ENCODE measurements at places on chromosomes 3 and 15.

- DNase-seq = no peak
These were observed 103.7 kb downstream of the P3H2 start for GRCh38 chr3:190016966-190017365.

DNA sequence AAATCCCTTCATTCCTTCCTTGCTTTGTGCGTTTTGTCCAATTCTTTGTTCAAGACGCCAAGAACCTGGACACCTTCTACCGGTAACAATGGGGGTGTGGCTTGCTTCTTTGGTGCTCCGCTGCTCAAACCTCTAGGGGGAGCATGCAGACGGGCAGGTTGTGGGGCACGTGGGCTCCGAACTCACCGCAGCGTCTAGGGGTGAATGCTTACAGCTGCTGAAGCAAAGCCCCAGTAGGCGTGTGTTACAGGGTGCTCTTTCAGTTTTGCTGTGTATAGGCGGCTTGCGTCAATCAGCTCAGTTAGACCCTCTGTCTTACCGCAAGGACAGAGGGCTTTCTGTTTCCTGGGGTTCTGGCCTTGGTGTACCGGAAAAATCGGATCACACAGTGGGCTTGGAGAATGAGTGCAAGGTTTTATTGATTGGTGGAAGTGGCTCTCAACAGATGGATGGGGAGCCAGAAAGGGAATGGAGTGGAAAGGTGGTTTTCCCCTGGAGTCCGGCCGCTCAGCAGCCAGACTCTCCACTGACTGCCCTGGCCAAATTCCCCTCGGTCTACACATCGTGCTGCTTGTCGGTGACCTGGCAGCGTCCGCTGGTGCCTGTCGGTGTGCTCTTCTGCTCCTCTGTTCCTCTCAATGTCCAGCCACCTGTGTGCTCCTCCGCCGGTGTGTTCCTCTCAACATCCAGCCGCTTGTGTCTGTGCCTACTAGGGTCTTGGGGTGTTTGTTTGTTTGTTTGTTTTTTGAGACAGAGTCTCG is 1.2 kb upstream of the LRRC34 start:
- peak; percentile 52 for DNase-seq

DNA sequence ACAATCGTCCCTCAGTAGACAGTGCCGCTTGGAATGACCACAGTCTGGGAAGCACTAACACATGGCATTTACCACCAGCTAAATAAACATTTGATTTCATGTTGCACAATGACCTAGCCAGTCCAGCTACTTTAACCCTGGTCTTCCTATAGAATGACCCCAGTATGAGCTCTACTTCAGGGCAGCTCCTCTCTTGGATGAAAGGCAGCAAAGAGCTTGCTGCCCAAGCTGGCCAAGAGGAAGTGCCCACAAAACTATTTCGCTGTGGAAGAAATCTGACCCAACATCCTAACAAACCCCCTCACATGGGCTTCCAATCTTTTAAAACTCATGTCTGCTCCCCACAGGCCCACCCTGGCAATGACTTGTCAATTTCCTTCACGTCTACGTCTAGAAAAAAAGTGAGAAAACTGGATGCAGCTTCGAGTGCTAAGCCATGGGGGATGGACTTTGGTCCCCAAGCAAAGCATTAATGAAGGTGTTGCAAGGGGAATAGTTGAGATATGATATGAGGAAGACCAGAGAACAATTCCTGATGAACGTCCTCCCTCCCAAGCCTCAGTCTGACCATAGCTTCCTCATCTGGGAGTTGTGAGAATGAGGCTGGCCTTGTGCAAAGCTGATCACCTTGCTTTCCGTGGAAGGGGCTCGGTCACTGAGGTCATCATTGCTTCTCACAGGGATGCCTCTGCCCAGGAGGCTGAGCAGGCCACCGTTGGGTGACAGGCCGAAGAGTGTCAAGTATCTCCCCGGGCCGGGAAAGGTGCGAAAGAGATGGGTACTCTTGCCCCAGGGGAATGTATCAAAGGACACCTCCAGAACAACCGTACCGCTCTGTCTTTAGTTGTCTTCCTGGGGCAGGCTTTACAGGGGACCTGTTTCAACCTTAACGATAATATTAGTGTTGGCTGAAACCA is 964 bp downstream of the SLC25A20 start:
- DNase-seq = no peak

- DNase-seq = no peak
These were observed 10.9 kb upstream of the AADACL2 start for GRCh38 chr3:151722856-151723255.

GRCh38 chr15:49620199-49620598 is 419 bp downstream of the FAM227B start:
- no peak for DNase-seq

GRCh38 chr3:125045965-125046364 is 9.8 kb downstream of the HEG1 start:
- DNase-seq = no peak

- no peak for DNase-seq
These were observed 61.6 kb downstream of the DIPK2A start for GRCh38 chr3:144033240-144033589.
